Left renal cortex interstitium (tissue), 4 donors: ENCODE measurements at places on chromosomes 4 and X. TPM values are rescaled to one million over a fixed set of nuclear protein-coding genes. Genes with fewer than 3 reads are reported as not detected.

CNGA2 gene
- not detected for polyA plus RNA-seq

FMR1NB gene
- polyA plus RNA-seq = 0.13 TPM

PHOX2B gene
- polyA plus RNA-seq = 0.08 TPM

UGT2A1 gene
- polyA plus RNA-seq = 1.5 TPM

TMEM164 gene
- polyA plus RNA-seq = 34.6 TPM

SMAD1 gene
- polyA plus RNA-seq = 62.1 TPM

DNA sequence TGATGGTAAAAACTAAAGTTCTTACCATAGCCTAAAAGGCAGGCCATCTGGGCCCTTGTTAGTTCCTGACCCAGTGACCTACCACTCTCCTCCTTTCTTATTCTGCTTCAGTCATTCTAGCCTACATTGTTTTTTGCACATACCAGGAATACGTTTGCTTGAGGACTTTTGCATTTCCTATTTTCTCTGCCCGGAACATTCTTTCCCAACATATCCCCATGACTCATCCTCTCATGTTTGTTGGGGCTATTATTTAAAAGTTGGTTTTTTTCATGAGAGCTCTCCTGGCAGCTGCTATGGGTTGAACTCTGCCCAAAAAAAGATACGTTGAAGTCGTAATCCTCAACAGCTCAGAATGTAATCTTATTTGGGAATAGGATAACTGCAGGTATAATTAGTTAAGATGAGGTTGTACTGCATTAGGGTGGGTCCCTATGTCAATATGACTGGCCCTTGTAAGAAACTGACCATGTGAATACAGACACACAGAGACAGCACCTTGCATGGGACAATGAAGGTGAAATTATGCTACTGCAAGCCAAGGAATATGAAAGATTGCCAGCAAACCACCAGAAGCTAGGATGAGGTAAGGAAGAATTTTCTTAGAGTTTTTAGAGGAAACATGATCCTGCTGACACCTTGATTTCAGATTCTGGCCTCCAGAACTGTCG is 138.3 kb upstream of the PDHA2 start:
- no peak for DNase-seq

- DNase-seq = no peak
These were observed 23.4 kb upstream of the STPG2 start for GRCh38 chr4:98166731-98167041.

- DNase-seq = no peak
These were observed 2.2 kb upstream of the NKX1-1 start for GRCh38 chr4:1408418-1408817.

GRCh38 chrX:120468479-120468824 is 644 bp downstream of the LAMP2 start:
- no peak for DNase-seq

- DNase-seq = no peak
These were observed 1476.1 kb upstream of the TENM3 start for GRCh38 chr4:180766944-180767729.

- DNase-seq = no peak
These were observed 30.4 kb downstream of the DDX60L start for GRCh38 chr4:168449719-168450452.

DNA sequence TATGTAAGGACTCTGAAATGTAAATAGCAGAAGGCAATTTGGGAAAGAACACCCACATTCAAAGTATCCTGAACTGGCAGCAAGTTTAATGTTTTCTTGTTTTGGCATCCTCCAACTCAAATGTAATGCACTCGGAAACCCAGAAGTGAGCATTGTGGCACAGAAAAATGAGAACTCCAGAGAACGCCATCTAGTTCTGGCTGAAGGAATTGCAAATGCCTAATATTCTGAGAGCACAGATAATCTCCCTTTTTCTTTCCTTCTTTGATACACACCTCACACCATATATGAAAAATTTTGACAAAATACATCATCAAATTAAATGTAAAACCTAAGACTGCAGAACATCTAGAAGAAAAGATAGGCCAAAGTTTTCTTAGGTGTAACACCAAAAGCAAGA is 52.1 kb downstream of the PWWP3B start:
- DNase-seq = no peak

GRCh38 chr4:87423317-87424098 is 1.1 kb downstream of the NUDT9 start:
- DNase-seq = no peak

DNA sequence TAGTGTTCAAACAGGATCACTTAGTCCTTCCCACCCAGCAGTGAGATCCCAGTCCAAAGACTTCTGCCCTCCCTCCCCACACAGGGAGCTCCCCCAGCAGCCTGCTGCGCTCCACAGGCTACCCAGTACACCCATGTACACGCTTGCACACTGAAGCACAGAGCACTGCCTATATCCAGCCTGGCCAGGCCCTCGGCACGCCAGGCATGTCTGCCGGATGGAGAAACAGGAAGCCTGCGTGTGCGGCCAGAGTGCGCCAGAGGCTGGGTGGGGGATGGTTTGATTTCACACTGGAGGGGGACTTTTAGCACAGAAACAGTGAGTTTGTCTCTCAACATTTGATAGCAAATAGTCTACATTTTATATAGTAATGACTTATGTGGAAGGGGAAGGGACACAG is 833.5 kb upstream of the IGFBP7 start:
- DNase-seq = no peak

GRCh38 chrX:106178826-106179225 is 10.7 kb downstream of the PWWP3B start:
- DNase-seq = no peak

DNA sequence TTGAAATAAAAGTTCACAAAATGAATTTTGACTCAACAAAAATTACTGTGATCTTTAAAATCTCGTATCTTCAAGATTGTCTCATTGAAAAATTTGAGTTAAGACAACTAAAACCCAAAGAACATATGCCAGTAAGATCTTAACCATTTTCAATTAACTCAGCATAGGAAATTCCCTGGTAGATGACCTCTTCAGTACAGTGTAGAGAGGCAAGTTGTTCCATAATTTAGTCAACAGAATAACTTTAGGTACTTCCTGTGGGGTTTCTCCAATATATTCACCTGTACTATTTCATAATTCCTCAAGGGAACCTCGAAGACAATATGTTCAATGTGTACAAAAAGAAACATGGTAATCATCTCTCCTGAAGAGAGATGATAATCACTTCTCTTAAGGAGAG is 145.3 kb downstream of the COL25A1 start:
- DNase-seq = no peak
